ENCODE measurements at places on chromosomes 7 and 10.

DNA sequence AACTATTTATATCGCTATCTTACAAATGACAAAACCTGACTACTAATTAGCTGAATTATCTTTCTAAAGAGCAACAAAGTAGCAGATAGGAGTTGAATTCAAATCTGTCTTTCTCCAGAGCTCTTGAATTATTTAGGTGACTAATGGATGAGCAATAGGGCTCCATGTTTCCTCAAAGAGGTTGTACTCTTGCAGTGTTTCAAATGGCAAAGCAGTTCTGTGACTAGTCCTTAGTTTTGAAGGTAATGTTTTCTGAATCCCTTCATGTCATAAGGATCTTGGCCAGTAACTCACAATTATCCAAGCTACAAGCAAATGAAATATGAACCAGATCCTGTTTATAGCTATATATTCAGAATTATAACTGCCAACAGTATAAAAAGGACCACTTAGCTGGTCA, 999.7 kb downstream of the NRG3 start:
- DNase-seq = no peak

DNA sequence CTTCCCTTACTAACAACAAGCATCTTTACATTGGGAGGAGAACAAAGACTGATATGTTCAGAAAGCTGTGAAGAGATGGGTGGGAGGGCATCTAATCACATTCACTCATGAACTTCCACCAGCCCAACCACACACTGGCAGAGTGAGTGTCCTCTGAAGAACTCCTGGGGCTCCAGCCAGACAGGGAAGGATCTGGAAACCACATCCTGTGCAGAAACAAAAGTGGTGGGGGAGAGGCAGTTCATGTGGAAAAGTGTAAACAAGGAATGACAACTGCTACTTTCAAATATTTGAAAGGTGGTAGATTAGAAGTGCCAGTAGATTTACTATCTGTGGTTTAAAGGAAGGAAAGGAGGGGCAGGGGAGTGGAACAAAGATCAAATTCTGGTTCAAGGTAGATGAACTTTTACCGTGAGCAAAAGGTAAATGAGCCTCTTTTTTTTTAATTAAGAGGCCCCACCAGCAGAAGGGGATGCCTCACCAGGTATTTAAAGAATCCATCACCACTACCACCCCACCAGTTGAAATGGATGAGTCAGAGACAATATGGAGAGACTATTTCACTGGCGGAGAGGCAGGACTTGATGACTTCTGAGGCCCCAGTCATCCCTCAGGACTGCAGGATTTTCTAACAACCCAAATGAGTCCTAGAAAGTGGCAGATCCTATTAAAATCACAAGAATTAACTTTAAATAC, 34.5 kb downstream of the GOT1 start:
- no peak for DNase-seq

- no peak for DNase-seq
These were observed 75.9 kb downstream of the CCNY start for GRCh38 chr10:35412003-35412723.

- DNase-seq = no peak
These were observed 9.2 kb downstream of the ITIH5 start for GRCh38 chr10:7657552-7657951.

DNA sequence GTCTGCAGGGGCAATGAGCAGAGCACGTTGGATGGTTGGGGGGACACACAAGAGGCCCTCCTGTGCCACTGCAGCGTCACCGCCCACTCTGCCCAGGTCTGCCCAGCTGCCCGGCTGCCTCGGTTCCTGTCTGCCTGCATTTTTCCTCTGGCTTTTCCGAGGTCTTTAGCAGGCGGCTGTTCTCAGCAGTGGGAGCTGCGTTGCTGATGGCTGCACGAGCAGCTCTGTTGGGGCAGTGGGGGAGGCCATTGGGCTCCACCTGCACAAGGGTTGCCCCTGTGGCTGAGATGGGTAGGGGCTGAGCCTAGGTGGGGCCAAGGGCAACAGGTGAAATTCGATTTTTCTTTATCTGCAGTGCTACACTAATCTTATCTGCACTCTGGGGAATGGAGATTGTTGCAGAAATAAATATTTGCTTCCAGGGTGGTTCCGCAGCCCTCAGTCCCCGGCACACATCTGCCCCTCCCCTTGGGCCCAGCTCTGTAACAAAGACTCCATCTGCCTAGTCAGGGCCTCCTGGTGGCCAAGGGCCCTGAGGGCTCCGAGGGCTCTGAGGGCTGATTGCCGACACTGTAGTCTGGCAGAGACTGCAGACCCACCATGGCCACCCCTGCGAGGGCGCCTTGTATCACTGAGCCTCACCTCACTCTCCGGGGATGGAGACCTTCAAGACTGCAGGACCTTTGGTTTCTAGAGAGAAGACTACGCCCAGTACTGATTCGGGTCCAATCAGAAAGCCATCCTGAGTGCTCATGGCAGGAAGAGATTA, 141.7 kb upstream of the SHH start:
- no peak for DNase-seq

GRCh38 chr7:94761451-94761850, 105.5 kb upstream of the SGCE start:
- no peak for DNase-seq

DNA sequence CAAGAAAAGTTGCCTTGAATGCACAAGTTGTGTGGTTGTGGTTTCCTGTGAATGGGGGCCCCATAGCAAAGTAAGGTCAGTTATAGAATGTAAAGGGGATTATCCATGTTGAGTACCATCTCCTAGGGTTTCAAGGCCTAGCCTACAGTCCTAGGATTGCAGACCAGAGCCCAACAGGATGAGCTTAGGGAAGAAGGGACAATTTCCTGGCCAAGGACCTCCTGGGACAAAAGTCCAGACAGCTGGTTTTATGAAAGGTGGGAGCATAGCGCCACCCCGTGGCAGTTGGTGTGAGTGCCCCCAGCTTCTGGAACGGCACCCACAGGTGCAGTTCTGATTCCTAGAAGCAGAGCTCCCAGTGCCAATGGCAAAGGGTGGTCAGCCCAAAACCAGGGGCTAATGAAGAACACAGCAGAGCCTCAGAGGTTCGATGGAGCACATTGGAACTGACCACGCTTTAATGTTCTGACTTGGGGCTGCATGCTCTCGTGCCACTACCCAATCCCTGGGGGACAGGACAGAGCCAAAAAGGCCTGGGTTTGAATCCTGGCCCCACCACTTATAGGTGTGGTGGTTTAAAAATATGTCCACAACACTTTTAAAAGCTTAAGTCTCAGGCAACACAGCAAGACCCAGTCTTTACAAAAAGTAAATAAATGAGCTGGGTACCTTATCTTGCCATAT, 25.8 kb upstream of the TMEM120A start:
- DNase-seq = peak; percentile 80

GRCh38 chr7:30813466-30813865, 42.2 kb downstream of the MINDY4 start:
- DNase-seq = no peak

DNA sequence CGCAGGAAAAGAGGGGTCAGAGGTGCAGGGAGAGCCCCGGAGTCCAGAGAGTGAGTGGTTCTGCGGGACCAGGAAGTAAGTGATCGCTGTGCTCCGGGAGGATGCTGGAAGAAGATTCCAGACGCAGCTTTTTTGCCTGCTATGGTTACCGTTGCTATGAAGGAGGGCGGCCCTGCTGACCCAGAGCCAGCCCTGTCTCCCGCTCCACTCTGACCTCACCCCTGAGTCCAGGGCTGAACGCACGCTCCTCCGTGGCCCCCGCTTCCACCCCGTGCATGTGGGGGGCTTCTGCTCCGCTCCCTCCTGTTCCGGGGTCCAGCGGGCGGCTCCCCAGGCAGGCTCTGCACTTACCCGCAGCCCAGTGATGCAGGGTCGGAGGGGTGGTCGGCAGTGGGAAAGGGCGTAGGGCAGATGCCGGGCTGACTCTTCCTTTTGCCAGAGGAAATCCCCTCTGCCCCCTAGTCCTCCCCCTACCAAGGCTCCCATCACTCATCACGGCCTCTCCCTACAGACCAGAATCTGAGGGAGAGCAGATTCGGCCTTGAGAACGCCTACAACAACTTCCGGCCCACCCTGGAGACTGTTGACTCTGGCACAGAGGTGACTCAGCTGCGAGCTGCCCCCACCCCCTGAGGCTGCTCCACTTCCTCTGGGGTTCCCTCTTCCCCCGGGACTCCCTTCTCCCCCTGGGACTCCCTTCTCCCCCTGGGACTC, 2.7 kb upstream of the MUC17 start:
- peak; percentile 84 for DNase-seq

DNA sequence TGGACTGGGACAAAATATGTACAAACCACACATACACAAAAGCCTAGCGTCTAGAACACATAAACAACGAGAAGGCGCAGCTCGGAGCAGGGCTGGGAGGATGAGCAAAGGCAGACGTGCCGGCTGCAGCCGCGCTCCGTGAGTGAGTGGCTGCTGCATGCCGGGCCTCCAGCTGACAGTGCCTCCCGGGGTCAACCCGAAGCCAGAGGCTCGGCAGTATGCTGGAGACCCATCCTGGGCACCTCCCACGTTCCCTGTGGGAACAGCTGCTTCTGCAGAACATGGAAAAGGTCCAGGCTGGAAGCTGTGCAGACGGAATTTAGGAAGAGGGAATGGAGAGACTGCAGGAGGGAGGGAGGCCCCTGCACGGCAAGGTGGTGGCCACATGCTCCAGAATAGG, 3.6 kb upstream of the GPR146 start:
- DNase-seq = no peak

DNA sequence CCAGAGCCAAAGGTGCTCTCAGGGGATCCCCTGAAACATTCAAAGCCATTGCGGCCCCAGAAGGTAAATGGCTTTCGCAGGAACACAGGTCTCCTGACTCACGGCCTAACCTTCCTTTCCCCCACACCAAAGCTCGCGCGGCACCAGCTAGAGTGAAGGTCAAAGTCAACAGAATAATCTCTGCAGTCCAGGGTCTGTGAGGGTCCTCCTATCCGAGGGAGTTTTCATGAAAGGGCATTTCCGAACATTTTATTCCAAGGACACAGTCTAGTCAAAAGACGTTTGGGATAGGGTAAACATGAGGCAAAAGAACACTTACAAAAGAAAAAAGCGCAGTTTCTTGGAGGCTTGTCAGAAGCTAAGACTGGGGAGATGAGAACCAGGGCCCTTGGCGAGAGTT, 559 bp upstream of the STEAP2 start:
- no peak for DNase-seq

GRCh38 chr10:48993627-48994026, 54.0 kb upstream of the LRRC18 start:
- DNase-seq = no peak

GRCh38 chr10:27794157-27794556, 48.5 kb upstream of the MKX start:
- no peak for DNase-seq

- DNase-seq = no peak
These were observed 11.0 kb downstream of the TLL2 start for GRCh38 chr10:96502561-96503282.

DNA sequence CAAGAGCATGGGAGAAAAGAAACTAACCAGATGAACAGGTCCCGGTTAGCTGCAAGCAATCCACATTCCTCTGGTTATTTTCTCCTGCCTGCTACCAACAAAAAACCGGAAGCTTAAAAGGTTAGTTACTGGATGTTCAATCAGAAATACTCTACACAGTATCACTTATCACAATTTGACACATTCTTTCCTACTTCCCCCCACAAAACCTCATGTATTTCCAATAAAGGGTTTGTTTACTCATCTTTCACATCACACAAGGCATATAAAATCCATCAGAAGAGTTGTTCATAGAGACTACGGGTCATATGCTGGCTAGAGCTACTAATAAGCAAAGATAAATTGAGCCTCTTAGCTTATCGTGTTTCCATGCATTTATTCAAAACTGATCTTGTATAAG, 4.8 kb downstream of the SLC25A28 start:
- DNase-seq = no peak

DNA sequence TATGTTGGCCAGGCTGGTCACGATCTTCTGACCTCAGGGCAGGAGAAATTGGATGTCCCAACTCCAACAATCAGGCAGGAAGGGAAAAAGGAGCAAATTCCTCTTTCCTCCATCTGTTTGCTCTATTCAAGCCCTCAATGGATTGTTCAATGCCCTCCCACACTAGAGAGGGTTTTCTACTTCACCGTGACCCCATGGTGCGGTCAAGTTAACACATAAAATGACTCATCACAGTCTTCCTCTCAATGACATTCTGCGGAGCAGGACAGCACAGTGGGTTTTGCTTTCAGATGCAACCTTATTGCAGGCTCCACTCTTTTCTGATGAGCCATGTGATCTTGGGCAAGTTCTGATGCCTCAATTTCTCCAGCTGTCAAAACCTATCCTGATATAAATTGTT, 364.9 kb downstream of the ANKRD30A start:
- DNase-seq = no peak

DNA sequence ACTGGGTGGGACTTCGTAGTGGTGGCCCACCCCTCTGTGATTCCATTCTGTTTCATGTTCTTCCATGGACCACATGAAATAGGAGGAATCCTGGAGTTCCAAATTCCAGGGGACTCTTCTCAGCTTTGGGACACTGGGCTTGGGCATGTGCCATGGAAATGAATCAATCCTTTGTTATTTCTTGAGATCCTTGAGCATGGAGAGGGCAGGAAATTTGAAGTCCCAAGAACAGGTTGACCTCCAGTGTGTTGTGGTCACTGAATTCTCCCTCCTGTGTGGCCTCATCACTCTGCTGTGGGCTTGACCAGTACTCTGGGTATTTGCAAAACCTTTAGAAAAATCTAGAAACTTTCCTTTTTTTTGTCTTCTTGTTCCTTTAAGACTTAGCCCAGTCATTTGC, 22.7 kb downstream of the TACR2 start:
- no peak for DNase-seq

- no peak for DNase-seq
These were observed 60.8 kb downstream of the AOAH start for GRCh38 chr7:36663481-36663880.

- DNase-seq = no peak
These were observed 635 bp downstream of the ZNF12 start for GRCh38 chr7:6705959-6706665.

DNA sequence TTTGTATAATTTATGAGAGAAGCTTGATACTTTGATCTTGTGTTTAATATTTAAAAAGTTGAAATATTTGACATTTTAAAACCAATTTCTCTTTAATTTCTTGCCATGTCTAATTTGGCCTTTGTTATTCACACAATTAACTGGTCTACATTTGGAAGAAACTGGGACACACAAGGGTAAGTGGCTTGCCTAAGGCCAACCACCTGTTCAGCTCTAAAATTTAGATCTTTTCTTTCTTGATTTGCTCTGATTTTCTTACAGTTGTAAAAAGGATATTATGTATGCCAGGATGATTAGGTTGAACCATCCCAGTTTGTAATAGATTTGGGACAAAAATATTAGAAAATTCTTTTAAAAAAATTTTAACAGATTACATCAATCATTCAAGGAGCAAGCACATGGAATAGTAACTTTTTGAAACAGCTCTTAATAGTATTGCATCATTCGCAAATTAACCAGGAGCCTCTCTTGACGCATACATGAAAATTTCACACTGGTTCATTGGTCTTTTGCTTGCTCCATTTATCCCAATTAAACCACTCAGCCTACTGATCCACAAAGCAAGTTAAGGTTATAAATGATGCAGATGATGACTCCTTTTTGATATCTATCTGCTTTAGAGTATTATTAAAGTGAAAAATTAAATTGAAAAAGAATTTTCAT, 222.4 kb upstream of the SLC26A5 start:
- no peak for DNase-seq
